Activated CD8-positive, alpha-beta memory T cell treated with anti-CD3 and anti-CD28 coated beads for 4 hours (primary cell): ENCODE measurements at places on chromosomes 1 and 21.
A peak's percentile ranks its signal among the peaks of the same experiment; 100 is the strongest.

DNA sequence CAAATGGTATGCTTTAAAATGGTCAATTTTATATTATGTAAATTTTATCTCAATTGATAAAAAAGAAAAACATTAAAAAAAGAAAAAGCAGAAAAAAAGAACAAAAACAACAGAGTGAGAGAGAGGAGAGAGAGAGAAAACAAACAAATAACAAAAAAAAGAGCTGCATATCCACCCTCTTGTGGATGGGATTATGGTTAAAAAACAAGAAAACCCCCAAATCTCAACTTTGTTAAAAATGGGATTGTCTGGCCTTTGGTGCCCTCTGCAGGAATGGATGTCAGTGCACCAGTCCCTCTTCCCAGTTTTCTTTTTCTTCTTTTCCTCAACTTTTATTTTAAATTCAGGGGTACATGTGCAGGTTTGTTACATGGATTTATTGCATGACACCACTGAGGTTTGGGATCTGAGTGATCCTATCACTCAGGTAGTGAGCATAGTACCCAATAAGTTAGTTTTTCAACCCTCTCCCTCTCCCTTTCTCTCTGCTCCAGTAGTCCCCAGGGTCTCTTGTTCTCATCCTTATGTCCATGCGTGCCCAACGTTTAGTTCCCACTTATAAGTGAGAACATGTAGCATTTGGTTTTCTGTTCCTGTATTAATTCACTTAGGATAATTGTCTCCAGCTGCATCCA is 28.1 kb downstream of the RNF187 start:
- no peak for DNase-seq

- DNase-seq: peak; percentile 84
Observed at GRCh38 chr1:173868266-173869020, at the start of gene ZBTB37. TSS of gene ZBTB37 (plus strand) at chr1:173868380. CDS start at chr1:173870226, 1,846 bp downstream.

DNA sequence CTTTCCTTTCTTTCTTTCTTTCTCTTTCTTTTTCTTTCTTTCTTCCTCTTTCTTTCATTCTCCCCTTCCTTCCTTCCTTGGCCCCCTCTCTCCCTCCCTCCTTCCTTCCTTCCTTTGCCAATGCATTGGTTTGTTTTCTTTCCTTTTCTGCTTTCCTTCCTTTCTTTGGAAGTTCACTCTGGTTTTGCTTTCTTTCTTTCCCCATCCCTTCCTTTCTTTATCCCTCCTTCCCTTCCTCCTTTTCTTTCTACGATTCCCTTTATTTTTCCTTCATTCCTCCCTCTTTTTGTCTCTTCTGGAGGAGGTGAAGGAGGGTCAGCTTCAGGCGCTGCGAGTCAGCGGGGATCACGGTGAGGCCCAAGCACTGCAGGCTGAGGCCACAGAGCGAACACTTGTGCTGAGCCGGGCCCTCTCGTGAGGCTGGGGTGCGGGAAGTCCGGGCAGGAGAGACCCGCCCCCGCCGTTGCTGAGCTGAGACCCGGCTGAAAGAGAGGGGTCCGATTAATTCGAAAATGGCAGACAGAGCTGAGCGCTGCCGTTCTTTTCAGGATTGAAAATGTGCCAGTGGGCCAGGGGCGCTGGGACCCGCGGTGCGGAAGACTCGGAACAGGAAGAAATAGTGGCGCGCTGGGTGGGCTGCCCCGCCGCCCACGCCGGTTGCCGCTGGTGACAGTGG is 1.5 kb downstream of the SIM2 start:
- no peak for DNase-seq

DNA sequence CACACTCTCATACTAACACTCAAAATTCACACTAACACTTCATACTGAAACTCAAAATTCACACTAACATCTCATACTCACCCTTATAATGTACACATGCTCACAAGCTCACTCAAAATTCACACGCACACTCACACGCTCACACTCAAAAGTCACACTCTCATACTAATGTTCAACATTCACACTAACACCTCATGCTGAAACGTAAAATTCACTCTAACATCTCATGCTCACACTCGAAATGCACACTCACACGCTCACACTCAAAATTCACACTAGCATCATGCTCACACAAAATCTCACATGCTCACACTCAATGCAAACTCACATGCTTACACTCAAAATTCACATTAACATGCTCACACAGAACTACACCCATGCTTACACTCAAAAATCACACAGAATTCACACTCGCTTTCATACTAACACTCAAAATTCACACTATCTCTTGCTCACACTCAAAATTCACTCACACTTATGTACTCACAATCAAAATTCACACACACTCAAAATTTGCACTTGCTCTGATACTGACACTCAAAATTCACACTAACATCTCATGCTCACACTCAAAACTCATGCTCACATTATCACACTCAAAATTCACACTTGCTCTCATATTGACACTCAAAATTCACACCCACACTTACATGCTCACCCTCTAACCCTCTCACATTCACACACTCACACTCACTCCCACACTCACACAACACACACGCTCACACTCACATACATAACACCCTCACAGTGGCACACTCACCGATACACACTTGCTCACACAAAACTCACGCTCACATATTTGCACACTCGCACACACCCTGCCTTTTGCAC is 264.4 kb upstream of the VAMP3 start:
- DNase-seq: no peak

- DNase-seq: no peak
Observed at GRCh38 chr1:48718116-48718630, 58.5 kb downstream of the BEND5 start.

DNA sequence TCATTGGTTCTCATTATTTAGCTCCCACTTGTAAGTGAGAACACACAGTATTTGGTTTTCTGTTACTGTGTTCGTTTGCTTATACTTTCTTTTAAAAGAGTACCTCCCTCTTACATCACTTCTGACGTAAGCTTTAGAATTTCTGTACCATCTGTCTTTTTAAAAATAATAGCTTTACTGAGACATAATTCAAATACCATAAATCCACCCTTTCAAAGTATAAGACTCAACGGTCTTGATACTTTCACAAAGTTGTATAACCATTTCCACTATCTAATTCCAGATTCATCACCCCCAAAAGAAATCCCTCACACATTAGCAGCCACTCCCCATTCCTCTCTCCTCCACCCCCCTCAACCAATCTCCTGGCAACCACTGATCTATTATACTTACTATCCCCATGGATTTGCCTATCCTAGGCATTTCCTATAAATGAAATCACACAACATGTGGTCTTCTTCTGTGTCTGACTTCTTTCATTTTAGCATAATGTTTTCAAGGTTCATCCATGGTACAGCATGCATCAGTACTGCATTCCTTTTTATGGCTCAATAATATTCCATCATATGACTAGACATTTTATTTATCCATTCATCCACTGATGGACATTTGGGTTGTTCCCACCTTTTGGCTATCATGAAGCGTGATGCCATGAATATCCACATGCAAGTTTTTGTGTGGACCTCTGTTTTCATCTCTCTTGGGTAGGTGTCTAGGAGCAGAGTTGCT is 104.7 kb downstream of the HLCS start:
- no peak for DNase-seq

- no peak for DNase-seq
Observed at GRCh38 chr1:162605225-162605927, 26.9 kb upstream of the DDR2 start.

DNA sequence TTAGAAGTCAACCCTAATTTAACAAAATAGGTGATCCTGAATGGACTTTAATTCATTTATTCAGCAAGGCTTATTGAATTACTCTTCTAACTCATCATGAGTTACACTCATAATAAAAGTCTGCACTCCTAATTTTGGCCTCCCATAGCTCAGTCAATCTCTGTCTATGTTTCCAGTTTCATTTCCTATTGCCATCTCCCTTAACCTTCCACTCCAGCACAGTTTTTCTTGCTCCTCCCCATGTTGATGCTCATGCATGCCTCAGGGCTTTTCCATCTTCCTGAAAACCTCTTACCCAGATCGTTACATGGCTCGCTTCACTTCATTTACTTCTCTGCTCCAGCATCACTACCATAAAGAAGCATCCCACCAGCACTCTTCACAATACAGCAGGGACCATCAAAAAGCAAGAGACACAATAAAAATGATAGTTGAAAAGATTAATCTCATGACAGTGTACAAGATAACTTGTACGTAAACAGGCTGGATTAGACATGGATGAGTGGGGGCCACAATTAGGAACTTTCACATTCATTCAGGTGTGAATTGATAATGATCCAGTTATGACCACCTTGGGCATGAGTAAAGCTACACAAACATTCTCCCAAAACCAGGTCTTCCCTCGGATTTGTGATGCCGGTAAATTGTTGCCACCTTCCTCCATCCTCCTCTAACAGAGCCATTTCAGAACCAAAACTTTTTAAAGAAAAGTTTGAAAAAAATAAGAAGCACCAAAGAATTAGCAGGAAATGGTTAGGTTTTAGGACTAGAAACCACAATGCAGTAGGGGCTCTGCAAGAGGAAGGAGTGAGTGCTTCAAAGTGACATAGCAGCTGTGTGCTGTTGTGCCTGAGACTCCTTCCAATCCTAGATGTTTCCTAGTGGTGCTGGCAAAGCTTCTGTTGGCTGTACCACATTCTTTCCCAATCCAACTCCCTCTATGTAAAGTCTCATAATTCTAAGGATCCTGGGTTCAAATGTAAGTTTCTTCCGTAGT is 89.8 kb downstream of the OLFML2B start:
- no peak for DNase-seq

DNA sequence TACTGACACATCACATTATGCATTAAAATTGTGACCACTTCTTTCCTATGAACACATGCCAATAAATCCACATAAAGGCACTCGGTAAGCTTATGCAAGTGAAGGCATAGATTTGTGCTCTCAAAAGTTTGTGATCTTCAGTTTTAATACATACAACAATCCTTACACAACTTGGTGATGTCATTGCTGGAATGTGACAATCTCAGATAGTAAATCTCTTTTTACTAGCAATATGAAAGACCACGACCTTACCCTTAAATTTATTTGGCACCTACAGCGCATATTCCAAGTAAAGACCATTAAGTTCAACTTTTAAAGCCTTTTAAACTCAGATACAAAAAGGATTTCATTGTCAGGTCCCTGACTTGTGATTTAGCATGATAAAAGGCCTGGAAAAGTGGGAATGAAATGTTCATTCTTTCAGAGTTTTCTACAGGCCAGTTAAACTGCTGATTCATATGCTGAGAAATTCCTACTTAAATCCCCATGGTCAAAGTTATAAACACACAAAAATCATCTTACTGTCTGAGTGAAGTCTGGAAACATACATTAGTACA is 157.4 kb downstream of the SIPA1L2 start:
- no peak for DNase-seq
